ENCODE measurements at places on chromosomes 1 and 21.

DNA sequence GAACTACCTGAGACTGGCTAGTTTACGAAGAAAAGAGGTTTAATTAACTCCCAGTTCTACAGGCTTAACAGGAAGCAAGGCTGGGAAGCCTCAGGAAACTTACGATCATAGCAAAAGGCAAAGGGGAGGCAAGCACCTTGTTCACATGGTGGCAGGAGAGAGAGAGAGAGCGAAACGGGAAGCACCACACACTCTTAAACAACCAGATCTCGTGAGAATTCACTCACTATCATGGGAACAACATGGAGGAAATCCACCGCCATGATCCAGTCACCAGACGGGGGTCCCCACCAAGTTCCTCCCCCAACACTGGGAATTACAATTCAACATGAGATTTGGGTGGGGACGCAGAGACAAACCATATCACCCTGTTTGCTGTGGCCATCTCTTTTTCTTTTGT lies 11.8 kb downstream of the MT1HL1 start:
- no peak for DNase-seq

- DNase-seq = no peak
Measured at GRCh38 chr1:17122521-17123164, 3.4 kb upstream of the PADI2 start.

DNA sequence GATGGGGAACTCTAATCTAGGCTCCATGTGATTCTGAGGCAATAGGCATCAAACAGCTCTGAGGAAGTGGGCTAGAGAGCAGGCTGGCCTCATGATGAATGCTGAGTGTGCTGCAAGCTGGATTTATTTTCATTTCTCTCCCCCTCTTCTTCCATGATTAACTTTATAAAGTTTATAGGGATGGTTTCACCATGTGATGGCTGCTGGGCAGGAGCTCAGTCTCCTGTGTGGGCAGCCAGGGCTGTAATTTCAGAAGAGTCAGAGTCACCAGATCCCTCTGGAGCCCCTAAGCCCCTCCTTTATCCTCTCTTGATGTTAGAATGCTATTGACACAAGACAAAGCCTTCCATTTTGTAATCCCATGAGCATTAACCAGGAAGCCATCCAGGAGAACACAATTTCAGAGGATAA lies 143.6 kb downstream of the CNIH3 start:
- DNase-seq = no peak

GRCh38 chr1:26307363-26307781 lies 936 bp upstream of the UBXN11 start:
- DNase-seq = no peak

GRCh38 chr1:48773133-48773532 lies 3.6 kb downstream of the BEND5 start:
- no peak for DNase-seq

- DNase-seq = no peak
Measured at GRCh38 chr1:107344836-107345235, 204.0 kb downstream of the NTNG1 start.

DNA sequence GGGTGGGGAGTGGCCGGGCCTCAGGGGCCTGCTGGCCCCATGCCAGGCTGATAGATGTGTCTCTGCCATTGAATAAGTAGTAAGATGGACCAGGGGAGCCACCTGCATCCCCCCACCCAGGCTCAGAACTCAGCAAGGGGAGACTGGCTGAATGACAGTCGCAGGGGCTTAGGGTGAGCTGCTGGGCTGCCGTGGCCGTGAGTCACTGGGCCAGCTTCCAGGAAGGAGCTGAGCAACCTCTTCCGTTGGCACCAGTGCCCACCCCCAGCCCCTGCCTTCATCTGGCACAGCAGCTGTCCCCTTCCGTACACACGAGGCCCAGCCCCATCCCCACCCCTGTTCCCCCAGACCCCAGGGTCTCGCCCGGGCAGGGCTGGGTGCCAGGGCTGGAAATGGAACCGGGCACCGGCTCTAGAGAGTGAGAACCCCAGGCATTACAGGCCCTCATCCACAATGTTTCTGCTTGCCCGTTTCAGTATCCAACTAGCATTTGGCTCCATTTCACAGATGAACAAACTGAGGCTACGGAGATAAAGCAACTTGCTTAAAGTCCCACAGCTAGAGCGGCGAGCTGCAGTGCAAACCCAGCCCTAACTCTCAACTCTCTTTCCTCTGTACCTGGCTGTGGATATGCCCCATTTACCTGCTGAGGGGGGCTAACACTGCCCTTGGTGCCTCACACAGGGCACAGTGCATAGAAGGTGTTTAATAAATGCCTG lies 10.2 kb downstream of the WNT4 start:
- no peak for DNase-seq

DNA sequence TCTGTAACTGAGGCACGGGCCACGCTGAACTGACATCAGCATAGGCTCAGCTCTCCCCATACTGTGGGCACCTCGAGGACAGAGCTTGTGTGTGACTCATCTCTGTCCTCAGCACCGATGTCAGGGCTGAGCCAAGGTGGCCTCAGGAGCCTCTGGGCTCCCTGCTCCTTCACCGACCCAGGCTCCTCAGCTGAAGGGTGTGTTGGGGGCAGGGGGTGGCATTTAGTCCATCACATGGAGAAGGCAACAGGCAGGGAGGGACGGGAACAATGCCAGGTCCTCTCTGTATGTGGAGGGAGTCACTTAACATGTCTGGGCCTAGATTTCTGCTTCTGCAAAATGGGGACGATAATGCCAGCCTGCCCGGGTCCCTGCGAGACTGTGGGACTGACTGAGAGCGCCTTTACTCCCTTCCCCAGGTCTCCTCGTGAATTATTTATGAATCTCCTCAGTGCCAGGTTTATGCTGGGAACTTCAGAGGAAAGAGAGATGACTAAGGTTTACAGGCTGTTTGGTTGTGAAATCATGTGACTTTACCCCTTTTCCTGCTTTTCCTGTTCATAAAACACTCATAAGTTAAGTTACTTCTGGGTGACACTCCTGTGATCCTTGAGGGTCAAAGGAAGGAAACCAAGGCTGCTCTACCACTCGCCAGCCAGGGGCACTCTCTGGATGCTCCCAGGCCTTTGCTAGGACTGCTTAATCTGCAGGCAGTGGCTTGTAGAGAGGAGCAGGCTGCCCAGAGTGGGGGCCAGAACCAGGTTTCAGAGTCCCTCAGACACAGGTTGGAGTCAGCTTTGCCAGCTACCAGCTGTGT lies 16.2 kb downstream of the TTC39A start:
- DNase-seq = no peak

GRCh38 chr1:45608175-45609156 lies 15.4 kb downstream of the CCDC17 start:
- no peak for DNase-seq

- DNase-seq = no peak
Measured at GRCh38 chr1:145877923-145878486, 7.7 kb downstream of the ANKRD35 start.

DNA sequence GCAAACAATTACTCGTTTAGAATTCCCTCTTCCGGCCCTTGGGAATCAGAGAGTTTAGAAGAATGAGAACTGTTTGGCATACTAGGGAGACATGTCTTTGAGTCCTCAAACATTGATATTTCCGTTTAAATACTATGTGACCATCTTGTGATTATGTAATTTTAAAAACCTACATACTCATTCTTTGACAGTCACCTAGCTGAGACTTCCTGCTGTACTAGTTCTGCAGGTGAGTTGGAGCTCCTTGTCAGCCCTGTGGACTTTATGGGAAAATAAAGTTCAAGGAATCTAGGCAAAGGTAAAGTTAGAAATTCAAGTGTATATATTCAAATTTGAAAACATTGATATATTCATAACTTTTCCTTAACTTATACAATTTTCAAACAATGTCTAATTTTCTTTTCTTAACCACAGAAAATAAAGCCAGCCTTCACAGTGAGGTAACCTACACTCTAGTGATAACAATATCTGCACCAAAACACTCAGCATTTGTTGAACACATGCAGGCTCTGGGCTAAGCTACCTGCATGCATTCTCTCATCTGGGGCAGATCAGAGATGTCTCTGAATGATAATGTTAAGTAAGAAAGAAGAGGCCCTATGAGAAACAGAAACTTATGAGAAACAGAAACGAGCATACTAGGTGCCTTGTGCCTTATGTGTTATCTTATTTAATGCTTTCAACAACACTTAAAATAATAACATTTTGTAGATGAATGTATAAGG lies 67.0 kb upstream of the BACE2 start:
- no peak for DNase-seq

- no peak for DNase-seq
Measured at GRCh38 chr1:246597340-246597739, 31.1 kb downstream of the CNST start.

GRCh38 chr1:230877924-230878590 lies 9.7 kb upstream of the C1orf198 start:
- DNase-seq = no peak

DNA sequence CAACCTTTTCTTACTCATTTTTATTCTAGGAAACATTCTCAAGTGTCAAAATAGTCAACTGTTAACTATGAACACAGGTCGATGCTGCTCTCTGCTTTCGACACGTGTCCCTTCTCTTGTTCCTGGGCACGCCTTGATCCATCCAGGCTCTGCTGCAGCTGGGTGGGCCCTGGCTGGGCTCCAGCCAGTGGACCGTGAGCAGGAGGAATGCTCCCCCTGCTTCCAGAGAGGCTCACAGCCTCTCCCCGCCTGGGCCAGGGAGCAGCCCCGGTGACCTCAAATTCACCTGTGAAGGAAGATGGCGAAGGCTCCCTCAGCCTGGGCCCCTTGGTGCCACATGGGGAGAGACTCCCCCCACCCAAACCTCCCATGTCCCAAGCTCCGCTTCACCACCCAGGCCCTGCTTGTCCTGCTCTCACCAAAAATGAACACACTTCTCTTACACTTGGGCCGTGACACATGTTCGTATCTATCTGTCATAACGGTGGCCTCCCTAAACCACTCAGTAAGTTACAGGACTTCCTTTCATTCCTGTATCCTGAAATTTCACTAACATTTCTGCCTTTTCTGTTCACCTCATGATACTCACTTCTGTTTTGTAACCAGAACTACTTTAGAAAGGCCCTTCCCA lies 24.6 kb upstream of the ADARB1 start:
- no peak for DNase-seq

- DNase-seq = peak; percentile 69
Measured at GRCh38 chr1:39183503-39184353, 20.8 kb upstream of the MACF1 start.

- DNase-seq = no peak
Measured at GRCh38 chr21:33249331-33250002, 16.7 kb upstream of the IL10RB start.

- no peak for DNase-seq
Measured at GRCh38 chr1:109259674-109260557, 10.6 kb downstream of the CELSR2 start.
